ENCODE measurements at places on chromosomes 7 and 10. TPM values are rescaled to one million over a fixed set of nuclear protein-coding genes. Genes with fewer than 3 reads are reported as not detected.

GRCh38 chr10:116742367-116743265 lies at the start of gene HSPA12A:
Gene HSPA12A, minus strand, starts transcription at chr10:116742566. Its CDS starts 97 bp downstream, at chr10:116742469.
- peak; percentile 80 for DNase-seq

- DNase-seq, result no peak
Observed at GRCh38 chr7:129947049-129947448, 5.7 kb downstream of the UBE2H start.

DNA sequence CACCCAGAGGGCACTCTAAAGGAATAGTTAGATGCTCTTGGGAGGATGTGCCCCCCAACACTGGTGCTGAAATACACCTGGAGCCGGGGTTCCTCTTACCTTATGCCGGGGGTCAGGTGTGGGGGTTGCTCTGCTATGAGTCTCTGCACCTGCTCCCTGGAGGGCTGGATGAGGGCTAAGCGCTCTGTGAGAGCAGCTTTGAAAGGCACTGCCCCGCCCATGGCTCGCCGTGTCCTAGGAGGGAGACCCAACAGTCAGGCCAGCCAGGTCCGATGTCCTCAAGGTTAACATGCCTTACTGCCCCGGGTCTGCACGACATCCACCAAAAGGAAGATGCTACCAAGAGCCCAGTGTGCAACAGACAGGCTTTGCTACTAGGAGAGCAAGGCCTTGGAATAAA lies 31.7 kb downstream of the PSPH start:
- no peak for DNase-seq

DNA sequence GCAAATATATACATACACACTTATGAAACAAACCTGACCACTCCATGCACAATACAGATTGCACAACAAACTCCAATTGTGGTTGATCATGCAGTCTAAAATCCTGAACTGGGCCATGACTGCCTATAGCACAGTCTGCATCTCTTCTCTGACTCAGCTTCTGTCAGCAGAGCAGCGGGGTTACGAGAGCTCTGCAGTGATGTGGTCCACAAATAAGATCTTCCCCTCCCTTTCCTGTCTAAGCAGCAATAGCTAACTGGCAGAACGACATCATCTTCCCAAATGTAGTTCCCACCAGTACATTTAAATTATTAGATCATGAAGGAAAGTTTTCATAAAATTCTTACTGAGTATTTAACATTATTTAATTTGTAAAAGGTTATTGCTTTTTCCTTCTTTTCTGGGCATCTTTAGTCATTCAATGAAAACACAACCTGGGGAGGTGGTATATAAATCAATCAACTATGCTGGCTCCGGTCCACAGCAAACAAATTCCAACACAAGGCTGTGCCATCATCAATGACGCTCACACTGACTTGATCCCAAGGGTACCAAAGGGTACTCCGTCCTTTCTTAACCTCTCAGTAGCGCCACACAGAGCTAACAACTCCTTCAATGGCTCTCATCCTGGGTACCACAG lies 17.1 kb downstream of the ARHGAP21 start:
- DNase-seq, result peak; percentile 91

GRCh38 chr10:19935176-19935575 lies 118.9 kb downstream of the PLXDC2 start:
- no peak for DNase-seq

DNA sequence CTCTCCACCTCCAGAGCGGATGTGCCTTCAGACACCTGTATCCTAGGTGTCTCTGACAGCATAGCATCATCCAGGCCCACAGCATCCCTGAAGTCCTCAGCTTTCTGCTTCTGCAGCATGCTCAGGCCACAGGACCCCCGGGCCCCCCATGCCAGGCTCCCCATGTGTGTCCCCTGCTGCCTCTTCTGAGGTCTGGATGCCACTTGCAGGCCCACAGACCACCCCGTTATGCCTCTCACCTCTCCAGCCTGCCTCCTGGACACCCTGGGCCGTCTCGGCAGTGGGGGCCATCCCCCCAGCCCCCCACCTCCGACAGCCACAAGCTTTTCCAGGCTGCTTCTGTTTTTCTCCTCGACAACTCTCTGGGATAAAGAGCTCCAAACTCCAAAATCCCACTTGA lies 84.4 kb downstream of the WNT2 start:
- no peak for DNase-seq

DNA sequence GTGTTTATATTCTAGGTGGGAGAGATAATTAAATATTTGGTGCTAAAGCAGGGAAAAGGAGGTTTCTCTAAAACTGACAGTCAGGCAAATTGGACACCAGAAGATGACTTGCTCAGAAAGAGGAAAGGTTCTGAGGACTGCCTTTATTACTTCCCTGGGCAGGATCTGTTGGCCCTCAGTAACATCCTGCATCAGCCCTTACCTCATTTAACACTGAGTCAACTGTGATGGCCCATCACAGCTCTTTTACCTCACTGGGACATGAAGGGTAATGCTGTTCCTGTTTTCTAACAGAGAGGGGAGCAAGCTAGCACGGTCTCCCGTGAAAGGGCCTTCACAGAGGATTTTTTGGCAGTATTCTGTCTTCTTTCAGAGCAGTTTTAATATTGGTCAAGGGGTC lies 12.0 kb downstream of the PPP1R17 start:
- no peak for DNase-seq

GRCh38 chr7:21269021-21269420 lies 158.9 kb upstream of the SP4 start:
- DNase-seq, result no peak

- no peak for DNase-seq
Observed at GRCh38 chr10:121168545-121169216, 317.5 kb downstream of the WDR11 start.

DNA sequence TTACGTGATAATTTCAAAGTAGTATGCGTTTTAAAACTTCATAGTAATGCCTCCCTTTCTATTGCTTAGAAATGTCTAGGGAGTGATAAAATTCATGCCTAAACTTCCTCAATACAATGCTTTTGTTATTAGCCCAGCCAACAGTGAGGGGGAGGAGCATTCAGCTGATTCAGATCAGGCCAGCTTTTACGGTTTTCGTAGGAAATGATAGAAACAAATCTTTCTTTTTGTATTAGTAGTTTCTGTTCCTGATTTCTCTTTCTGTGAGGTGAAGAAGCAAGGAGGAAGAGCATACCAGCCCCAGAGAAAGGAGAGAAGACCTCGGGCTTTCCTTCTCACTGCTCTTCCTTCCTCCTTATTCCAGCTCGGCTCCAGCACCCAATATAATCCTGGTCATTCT lies 35.2 kb upstream of the ITPRID1 start:
- no peak for DNase-seq

DNA sequence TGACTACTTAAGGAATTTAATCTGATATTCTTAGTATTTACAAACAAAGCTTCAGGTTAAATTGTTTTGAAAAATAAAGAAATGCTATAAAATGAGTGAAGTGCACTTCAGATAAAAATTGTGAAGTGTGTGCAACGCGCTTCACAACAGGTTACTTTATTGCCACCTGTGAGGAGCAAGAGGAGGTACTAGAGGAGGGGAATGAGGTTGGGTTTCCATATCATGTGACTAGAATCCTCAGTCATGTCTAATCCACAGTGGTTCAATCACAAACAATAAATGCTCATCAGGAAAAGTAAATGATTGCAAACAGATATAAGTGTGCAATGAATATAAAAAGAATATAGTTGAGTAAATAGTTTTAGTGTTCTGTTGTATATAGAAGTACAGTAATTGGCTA lies 34.5 kb upstream of the CD36 start:
- DNase-seq, result no peak

DNA sequence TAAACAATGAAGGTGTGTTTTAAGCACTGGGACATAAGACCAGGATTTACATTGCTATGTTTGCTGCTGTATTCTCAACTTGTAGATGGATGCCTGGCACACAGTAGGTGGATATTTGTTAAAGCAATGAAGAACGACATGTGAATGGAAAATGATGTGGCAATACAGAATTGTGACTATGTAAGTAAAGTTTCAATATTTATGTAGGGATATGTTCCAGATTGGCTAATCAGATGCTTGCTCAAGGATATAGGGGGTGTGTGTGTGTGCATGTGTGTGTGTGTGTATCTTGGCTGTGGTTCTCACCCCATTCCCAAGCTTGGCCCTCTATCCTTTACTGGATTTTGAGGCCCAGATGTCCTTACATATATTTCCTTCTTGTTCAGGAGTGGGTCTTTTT lies 42.7 kb upstream of the LAMB1 start:
- peak; percentile 56 for DNase-seq

GRCh38 chr7:18087026-18087686 lies 59.5 kb upstream of the PRPS1L1 start:
- no peak for DNase-seq

- DNase-seq, result no peak
Observed at GRCh38 chr7:40711706-40712105, 576.9 kb downstream of the SUGCT start.

GRCh38 chr10:80491251-80492102 lies 37.4 kb downstream of the TSPAN14 start:
- DNase-seq, result no peak

DNA sequence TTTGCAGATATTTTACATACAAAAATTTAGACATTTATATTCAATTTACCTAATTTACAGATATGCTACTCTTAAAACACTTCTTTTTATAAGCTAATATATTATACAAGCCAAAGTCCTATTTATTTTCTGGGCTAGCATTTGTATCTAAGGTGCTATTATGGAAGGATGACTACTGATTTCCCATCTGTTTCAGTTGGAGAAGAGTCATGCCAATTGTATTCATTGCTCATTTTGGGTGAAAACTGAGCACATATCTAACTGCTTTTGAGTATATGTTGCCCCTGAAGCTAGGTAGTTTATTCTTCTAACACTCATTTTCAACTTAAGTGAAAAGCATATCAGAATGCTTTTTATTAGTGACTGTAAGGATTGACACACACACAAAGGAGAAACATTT lies 172.9 kb downstream of the CDK14 start:
- no peak for DNase-seq

- no peak for DNase-seq
Observed at GRCh38 chr10:61606959-61607907, 55.5 kb upstream of the CABCOCO1 start.

- peak; percentile 53 for DNase-seq
Observed at GRCh38 chr7:30144657-30145306, 10.0 kb downstream of the MTURN start.

GRCh38 chr7:41627645-41628298 lies 75.1 kb downstream of the INHBA start:
- no peak for DNase-seq

Gene PALD1
- 4.8 TPM for total RNA-seq

Gene SLC13A1
- 0.48 TPM for total RNA-seq

Gene CUBN
- total RNA-seq, result 1.4 TPM

Gene CHST3
- total RNA-seq, result 30.8 TPM

Gene AGR3
- total RNA-seq, result not detected

Gene SLC18A3
- total RNA-seq, result not detected

Gene GIMAP4
- 9.6 TPM for total RNA-seq

Gene AMZ1
- total RNA-seq, result 2.4 TPM

Gene H2BK1
- total RNA-seq, result not detected

Measured in umbilical cord (tissue), 2 donors.